Lung (tissue), 17 donors: ENCODE measurements at places on chromosomes 6 and 20. TPM values are rescaled to one million over a fixed set of nuclear protein-coding genes. Genes with fewer than 3 reads are reported as not detected.

The EFCAB8 gene
- 0.08 TPM for polyA plus RNA-seq

The SCRT2 gene
- polyA plus RNA-seq = not detected

The HLA-DRB1 gene
- 479 TPM for polyA plus RNA-seq

The PMEPA1 gene
- 10.7 TPM for polyA plus RNA-seq

The PHACTR3 gene
- polyA plus RNA-seq = 6.6 TPM

The GATA5 gene
- 0.49 TPM for polyA plus RNA-seq

The IL20RA gene
- polyA plus RNA-seq = 3.7 TPM

The SLC52A3 gene
- 1.4 TPM for polyA plus RNA-seq

The NTSR1 gene
- 3.7 TPM for polyA plus RNA-seq

The SLC22A7 gene
- not detected for polyA plus RNA-seq

The SAPCD1 gene
- polyA plus RNA-seq = 1.3 TPM

The SLA2 gene
- 1.6 TPM for polyA plus RNA-seq

The SLC9A8 gene
- 7.9 TPM for polyA plus RNA-seq
